ENCODE measurements at places on chromosomes 3 and 15.

DNA sequence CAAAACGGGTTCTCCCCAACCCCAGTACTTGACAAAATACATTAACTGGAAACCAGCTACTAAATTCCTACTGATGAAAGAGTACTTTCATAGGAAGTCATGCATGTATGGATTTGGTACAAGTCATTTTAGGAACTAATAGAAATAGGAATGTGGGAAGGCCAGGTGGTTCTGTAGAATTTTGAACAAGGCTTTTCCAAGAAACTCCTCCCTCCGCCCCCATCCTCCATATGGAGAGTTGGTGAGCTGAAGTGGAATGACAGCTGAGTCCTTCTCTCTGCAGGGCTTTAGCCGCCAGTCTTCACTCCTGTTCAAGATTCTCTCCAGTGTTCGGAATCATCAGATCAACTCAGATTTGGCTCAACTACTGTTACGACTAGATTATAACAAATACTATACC, 33.2 kb downstream of the TUBGCP4 start:
- no peak for DNase-seq

GRCh38 chr3:106985721-106986120, 391.5 kb upstream of the CCDC54 start:
- DNase-seq, result no peak

DNA sequence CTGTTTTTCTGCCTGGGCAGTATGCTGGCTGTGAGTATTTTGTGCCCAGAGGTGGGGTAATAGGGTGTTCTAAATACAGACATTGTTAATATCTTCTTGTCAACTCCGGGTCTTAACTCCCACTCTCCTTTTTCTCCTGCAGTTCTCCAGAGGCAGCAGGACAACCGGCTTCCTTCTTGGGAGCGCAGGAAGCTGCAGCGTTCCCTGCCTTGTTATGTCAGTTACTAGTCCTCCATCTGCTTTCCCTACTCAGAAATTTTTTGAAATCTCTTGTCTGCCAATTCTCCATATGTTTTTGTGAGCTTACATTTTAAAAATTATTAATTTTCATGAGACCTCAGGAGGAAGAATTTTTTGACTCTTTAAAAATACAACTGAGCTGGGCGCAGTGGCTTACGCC, 67.2 kb downstream of the NEO1 start:
- no peak for DNase-seq

DNA sequence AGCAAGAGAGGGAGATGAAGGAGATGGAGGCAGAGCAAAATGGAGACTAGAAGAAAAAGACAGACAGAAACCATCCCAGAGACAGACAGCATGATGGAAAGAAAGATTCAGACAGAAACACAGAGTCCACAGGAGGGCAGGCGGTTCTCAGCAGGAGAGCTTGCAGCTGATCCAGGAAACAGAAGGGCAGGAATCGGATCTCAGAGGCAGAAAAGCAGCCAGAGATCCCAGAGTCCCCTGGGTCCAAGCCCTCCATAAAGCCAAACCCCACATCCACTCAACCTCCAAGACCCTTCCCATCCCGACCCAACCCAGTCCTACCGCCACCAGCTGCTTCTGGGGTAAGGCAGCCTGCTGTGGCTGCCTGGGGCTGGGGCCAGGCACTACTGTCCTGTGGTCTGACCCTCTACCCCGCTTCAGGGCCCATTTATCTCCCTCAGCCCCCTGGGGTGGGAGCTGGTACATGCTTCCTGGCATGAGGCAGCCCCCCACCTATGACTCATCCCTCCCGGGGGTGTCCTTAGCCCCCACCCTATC, at the start of gene UCN2:
TSS of gene UCN2 (minus strand) at position 400 of the 537 bp plus-strand sequence. CDS start 657 bp downstream, outside the sequence.
- DNase-seq, result no peak

DNA sequence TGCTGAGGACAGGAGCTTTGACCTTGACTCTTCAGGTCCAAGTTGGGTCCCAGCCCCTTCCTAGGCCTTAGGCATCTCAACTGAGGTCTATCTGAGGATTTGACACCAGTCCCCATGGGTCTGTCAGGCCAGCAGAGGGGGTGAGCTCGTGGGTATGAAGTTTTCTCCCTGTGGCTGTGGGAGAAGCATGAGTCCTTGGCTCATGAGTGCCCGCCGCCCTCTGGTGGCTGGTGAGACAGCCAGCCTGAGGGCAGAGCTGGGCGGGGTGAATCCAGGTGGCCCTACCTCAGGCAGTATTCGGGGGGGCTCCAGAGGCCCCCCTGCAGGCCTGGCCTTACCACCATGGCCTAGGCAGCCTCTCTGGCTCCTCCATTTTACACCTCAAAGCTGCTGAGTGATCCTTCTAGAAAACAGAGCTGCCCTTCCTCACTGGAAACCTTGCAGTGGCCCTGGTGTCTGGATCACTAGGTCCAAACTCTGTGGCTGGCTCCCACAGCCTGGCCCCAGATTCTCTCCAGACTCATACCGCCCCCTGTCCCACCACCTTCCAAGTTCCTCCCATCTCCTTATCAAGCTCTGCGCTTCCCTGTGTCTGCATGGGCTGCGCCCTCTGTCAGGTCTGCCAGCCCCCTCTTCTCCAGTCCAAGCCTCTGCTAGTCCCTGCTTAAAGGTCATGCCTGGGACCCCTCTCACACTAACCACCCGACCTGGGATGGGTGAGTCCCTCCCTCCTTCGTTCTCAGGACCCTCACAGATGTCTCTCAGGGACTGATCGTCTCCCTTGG, 16.1 kb downstream of the SH2D7 start:
- DNase-seq, result peak; percentile 73

- DNase-seq, result no peak
Observed at GRCh38 chr3:110193074-110193473, 855.7 kb upstream of the DPPA4 start.

- no peak for DNase-seq
Observed at GRCh38 chr3:140467796-140468315, 210.0 kb upstream of the TRIM42 start.

GRCh38 chr3:183438735-183439134, 10.3 kb upstream of the MCF2L2 start:
- no peak for DNase-seq

DNA sequence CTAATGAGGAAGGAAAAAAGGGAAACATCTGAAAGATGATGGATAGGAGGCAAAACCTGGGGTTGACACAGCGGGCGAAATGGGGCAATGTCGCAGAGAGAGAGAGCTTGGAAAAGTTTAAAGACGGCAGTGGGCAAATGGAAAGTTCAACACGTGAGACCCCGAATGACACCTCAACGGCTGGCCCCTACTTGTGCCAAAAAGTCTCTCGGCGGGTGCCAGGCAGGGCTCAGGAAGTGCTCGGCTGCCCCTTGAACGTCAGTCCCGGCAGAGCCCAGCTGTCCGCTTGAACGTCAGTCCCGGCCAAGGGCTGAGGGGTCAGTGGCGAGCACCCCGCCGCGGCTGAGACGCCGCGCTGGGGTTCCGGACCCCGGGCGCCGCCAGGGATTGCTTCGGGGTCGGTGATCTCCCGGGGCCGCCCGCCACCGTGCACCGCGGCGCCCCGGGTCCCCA, 658 bp downstream of the EOGT start:
- no peak for DNase-seq

- DNase-seq, result no peak
Observed at GRCh38 chr15:36208868-36209582, 370.4 kb upstream of the CDIN1 start.

- no peak for DNase-seq
Observed at GRCh38 chr3:188740010-188740409, 431.8 kb upstream of the TPRG1 start.

DNA sequence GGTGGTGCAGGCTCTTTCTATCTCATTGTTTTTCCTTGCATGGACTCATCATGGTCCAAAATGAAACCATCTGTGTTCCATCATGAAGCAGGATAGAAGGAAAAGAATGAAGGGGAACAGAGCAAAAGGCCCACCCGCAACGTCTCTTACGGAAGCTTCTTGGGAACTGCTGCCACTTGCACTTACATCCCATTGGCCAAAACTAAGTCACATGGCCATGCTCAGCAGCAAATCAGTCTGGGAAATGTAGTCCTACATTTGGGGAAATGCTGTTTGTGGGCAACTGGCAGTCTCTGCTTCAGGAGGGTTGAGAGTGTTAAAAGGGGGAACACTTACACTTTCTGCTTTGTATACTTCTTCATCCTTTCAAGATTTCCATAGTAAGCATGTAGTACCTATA, 191.6 kb downstream of the SV2B start:
- no peak for DNase-seq

DNA sequence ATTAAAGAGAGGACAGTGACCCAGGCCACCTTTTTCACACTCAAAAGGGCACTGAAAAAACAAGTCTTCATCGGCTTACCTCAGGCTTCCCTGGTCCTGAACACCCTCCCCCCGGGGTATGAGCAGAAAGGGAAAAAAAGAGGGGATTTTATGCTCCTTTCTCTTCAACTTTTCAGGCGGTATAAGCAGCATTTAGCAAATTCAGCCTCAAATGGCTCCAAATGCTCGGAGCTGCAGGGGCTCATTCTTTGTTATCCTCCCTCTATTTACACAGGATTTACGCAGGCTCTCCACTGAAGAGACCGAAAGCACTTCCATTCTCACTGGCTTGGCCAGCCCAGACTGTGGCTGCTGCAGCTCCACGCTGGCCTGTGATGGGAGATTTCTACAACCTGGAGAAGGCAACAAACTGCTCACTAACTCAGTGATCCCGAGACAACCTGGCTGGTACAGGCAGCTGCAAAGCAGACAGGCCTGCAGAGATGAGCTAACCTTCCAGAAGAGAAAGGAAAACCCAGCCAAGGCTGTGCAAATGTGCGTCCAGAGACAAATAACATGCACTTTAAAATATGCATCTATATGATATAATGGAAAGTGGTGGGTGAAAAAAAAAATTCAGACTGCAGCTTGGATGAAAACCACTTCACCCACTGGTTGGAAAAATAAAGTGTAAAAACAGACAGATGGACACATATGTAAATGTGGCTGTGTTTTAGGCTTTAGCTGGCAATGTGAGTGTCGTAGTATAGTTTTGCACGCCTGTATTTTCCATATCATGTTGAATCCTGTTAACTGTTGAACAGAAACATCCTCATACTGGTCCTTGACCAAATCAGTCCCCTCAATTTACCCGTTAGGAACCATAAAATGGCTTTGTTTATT, 54.2 kb downstream of the MEIS2 start:
- no peak for DNase-seq

DNA sequence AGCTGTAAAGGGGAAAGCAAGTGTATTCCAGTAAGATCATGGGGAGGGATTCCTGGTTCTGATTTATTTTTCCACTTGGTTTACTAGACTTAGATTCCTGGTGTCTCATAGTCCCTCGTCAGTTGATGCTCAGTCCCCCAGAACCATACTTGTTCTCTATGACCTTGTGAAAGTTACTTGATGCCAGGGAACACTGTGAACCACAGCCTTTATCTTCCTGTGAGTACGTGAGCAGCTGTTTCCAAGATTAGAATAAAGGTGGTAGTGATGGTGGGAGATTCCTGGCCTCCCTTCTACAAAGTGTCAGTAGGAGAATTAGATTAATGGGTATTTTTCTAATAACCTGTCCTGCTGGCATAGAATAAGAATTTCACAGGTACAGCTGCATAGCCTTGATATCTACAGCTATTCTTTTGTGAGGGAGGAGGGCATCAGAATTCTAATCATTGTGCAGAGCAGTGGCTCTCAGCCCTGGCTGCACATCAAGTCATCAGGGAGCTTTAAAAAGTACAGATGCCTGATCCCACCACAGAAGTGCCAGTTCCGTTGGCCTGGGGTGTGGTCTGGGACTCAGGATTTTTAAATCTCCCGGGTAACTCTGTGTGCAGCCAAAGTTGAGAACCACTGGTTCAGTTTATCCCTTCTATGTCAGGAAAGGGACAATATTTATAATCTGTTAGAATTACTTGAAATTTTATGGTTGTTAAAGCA, 20.0 kb downstream of the GPD1L start:
- no peak for DNase-seq

DNA sequence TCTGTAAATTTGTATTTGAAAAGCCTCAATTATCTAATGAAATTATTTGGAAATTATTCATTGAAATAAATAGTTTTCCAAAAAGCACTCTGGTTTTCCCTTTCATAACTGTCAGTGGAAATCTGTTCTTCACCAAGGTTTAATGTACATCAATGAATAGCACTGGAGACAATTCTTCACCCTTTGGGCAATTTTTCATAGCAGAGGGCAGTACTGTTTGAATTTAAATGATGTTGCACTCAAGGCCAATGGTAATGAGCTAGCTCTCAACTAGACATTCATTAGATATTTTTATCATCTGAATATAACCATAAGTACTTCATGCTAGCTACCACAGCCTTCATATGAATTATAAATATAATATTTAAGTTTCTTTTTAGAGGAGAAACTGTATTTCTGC, 658.2 kb upstream of the CCDC54 start:
- no peak for DNase-seq

DNA sequence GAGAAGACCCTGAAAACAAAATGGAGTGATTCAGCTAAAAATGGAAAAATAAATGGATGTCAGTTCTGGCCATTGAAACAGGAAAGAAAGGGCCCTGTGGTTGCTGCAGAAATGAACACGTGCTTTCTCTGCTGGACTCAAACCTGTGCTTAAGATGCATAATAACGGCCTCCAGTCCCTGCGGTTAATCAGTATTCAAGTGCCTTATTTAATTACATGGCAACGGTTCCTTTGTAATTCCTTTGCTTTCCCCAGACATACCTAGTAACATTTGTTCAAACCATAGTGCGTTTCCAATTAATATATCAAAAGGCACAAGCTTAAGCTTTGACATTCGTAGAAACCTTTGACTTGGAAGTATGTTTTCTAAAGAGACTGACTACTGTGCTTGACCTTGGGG, 428.3 kb downstream of the GABRG3 start:
- DNase-seq, result no peak

DNA sequence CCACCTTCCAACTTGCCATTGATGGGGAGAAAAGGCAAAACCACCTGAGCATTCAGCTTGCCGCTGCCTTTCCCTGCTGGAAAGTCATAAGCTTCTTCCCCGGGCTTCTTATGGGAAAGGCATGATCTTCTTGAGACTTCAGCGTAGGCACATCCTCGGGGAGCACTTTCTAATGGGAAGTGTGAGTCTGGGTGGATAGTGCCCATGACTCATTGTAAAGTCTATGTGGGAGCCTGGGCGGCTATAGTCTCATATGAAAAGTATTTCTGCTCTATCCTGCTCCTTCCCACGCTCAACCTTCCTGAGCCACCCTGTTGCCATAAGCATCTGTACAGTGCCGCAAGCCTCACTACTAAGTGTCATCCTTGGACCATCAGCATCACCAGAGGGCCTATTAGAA, 309.9 kb upstream of the THBS1 start:
- no peak for DNase-seq

GRCh38 chr3:35744419-35744818, 105.1 kb downstream of the ARPP21 start:
- no peak for DNase-seq

DNA sequence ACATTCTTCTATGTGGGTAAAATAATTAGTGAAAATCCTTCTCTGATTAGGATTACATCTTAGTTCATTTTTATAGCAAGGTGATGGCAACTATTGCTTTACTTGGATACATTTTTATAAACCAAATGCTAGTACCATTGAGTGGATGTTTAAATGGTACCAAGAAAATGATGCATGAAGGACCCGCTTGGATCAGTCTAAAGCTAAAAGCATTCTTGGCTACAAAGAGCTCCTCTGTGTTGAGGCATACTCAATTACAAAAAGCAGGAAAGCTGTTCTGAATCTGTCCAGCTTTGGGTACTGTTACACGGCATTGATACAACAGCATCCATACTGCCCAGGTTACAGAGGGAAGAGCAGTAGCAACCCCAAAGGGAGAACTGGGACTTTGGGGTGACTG, 217.2 kb downstream of the PDZRN3 start:
- no peak for DNase-seq

GRCh38 chr3:153055217-153055616, 106.8 kb upstream of the RAP2B start:
- DNase-seq, result no peak
